ENCODE measurements at places on chromosomes 13 and 19.
A peak's percentile ranks its signal among the peaks of the same experiment; 100 is the strongest.

GRCh38 chr13:114063545-114064449 lies 68.6 kb downstream of the RASA3 start:
- peak; percentile 25 for DNase-seq

DNA sequence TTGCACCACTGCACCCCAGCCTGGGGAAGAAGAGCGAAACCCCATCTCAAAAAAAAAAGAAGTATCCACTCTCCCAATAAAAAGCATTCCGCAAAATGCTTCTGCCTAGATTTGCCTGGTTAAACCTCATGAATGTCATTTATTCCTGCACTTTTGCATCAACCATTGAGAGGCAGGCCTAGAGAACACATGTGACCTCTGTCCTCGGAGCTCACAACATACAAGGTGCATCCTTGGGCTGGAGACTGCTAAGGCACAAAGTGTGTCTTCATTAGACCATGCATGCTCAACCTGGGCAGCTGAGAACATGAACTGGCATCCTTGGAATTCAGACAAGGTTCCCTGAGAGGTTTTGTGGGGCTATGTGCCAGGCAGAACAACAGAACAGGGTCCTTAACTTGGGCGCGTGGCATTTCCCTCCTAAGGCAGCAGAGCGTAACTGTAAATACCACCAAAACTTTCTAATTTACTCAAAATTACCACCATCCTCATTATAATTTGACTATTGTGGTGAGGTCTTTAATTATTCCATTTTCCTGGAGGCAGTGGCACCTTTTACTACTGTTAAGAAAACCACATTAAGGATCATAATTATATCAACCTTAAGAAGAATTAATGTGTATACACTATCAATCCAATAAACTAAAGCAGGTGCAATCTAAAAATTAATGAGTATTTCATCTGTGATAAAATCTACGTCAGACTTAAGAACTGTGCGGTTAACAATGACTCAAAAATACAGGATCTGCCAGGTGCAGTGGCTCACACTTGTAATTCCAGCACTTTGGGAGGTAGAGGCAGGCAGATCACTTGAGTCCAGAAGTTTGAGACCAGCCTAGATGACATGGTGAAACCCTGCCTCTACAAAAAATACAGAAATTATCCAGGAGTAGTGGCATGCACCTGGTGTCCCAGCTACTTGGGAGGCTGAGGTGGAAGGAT lies 13.8 kb downstream of the RCBTB1 start:
- no peak for DNase-seq

DNA sequence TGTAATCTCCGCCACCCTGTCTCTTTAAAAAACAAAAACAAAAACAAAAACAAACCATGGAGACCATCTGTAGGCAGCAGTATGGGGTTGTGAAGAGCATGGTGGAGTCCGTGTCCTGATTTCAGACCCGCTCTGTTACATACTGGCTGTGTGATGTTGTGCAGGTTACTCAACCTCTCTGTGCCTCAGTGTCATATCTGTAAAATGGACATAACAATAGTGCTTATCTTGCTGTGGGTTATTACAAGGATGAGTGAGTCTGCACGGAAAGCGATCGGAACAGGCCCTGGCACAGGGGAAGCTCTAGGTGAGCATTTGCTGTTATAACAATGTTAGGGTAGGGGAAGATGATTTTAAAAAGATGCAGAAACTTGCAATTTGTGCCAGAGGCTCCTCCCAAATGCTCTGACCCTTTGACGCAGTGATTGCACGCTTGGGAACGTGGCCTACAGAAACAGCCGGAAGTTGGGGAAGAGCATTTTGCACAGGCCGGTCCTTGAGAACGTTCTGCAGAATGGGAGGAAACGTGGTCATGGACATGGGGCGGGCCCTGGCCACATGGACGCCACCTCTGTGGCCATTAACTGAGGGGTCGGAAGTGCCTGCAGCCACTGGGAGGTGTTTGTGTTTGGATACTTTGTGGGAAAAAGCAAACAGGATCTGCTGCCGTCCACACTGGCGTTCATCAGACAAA lies 15.7 kb upstream of the SELENOW start:
- DNase-seq, result no peak

- DNase-seq, result no peak
Observed at GRCh38 chr19:45615795-45616703, 14.0 kb upstream of the GPR4 start.

- DNase-seq, result no peak
Observed at GRCh38 chr13:80955501-80955900, 614.6 kb upstream of the SPRY2 start.

- DNase-seq, result no peak
Observed at GRCh38 chr19:35171730-35172129, 17.2 kb downstream of the FXYD5 start.

GRCh38 chr13:31951215-31951678 lies 80.3 kb upstream of the FRY start:
- DNase-seq, result peak; percentile 70

DNA sequence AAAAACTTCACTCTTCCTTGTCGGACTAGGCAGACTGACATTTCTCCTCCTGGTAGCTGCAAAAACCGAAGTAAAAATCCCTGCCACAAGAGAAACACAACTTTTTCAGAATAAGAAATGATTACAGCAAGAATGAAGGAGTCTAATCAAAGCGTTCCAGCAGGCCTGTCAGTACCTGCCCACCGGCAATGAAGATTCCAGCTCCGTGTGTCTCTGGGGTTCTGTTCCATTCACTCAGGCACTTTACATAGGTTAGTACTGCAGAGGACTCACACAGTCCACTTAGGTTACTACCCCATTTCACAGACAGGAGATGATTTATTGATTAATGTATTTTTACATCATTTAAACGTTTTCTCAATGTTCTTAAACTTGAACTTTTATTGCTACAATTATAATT lies 275.5 kb downstream of the NHLRC3 start:
- DNase-seq, result no peak

- no peak for DNase-seq
Observed at GRCh38 chr19:17156947-17157302, 58.2 kb upstream of the USE1 start.

GRCh38 chr19:1269065-1269477 lies at the start of gene CIRBP:
TSS of gene CIRBP (plus strand) at chr19:1269332. CDS start at chr19:1270934, 1,602 bp downstream.
- peak; percentile 95 for DNase-seq

DNA sequence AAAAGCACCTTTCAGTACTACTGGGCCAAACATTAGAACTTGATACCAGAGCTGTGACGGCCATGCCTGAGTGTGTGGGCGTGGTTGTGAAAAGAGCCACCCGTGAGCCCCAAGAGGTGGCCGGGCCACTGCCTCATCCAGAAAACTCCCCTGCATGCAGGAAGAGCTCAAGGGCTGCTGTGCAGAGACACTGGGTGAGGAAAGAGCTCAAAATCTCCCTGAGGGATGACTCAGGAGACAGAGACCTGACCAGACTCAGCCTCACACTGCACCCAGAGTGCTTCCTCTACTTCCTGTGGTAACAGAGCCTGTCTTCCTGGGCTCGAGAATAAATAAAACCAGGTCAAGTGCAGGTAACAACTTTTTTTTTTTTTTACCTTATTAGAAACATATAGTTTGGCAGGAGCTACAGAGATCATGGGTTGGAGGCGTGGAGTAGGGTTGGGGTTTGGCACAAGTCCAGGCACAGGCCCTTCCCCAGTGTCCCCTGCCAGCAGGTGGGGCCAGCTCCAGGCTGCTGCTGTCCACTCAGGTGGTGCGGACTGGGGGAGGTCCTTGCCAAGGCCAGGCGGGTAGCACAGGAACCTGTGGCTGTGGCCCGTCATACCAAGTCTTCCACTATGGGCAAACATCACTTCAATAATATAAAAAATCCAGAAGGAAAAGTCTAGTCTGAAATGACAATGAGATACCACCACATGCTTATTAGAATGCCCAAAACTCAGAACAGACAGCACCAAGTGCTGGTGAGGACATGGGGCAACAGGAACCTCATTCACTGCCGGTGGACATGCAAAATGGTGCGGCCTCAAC lies 25.5 kb downstream of the ELL start:
- DNase-seq, result peak; percentile 61

- DNase-seq, result no peak
Observed at GRCh38 chr13:28564030-28564429, 69.1 kb upstream of the FLT1 start.

DNA sequence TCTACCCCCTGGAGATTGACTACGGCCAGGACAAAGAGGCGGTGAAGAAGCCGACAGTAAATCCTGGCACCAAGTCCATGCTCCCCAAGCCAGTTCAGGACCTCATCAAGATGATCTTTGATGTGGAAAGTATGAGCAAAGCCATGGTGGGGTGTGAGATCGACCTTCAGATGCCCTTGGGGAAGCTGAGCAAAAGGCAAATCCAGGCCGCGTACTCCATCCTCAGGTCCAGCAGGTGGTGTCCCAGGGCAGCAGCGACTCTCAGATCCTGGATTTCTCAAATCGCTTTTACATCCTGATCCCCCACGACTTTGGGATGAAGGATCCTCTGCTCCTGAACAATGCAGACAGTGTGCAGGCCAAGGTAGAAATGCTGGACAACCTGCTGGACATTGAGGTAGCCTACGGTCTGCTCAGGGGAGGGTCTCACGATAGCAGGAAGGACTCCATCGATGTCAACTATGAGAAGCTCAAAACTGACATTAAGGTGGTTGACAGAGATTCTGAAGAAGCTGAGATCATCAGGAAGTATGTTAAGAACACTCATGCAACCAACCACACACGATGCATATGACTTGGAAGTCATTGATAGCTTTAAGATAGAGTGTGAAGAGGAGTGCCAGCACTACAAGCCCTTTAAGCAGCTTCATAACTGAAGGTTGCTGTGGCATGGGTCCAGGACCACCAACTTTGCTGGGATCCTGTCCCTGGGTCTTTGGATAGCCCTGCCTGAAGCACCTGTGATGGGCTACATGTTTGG lies 24.0 kb upstream of the ANKRD10 start:
- DNase-seq, result no peak

DNA sequence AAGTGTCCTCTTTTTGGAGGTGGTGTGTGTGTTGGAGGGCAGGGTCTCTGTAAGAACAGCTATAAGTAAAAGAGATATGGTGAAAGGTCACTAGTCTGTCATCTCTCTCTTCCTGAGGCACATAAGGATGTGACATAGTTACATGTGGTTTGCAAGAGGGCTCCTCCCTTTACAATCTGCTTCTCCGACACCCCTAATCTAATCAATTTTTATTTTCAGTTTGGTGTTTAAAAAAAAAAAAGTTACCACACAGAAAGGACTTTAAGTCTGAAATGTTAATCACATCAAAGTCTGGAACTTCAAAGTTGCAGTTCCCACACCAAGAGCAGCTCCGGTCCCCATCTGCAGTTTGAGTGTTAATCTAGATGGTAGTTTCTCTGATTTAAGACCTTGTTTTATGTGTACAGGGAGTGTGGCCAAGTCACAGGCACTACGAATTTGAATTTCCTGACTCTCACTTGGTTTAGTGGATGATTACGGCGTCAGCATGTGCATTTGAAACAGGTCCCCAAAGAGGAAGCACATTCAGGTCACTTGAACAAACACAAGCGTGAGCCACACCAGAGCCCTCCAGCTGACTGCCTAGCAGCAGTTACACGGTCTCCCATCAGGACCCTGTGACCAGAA lies 53.1 kb downstream of the FOXO1 start:
- no peak for DNase-seq

DNA sequence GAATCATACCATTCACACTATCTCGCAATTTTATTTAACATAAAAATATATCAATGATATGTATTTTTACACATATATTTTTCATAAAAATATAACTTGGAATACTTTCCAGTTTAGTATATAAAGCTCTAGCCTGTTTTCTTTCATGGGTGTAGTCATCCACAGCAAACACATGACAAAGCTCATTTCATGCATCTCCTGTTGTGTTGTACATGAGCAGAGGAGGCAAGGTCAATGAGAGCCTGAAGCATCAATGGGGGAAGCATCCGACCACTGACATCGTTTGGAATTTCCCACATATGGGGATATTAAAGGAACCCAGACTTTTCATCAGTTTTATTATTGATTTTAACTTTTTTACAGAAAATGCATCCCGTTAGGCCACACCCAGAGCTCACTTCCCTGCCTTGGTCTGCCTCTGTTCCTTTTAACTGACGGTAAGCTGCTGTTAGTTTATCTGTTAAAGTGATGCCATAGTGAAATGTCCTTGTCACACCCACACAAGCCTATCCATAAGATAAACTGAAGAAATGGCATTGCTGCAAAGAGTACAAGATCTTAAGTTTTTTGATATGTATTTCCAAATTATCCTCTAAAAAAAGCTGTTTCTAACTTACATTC lies 44.0 kb downstream of the MIPEP start:
- DNase-seq, result no peak

DNA sequence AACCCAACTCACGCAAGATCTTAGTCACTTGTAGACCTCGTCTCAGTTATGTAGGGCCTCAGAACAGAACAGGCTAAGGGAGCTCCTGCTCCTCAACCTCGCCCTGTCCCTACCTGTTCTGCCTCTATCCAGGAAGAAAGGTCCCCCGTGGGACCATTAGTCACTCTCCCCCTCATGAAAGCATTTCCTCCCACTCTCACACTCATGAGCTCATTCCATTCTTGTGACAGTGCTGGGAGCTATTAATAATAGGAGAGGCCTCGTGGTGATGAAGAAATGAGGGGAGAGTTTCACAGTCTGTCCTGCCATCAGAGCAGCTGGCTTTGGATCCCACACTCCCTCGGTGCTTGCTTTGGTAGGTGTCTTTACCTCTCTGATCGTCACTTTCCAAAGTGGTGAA lies 10.2 kb downstream of the PPP2R1A start:
- no peak for DNase-seq

- peak; percentile 14 for DNase-seq
Observed at GRCh38 chr13:106593132-106593531, 25.2 kb upstream of the ARGLU1 start.

DNA sequence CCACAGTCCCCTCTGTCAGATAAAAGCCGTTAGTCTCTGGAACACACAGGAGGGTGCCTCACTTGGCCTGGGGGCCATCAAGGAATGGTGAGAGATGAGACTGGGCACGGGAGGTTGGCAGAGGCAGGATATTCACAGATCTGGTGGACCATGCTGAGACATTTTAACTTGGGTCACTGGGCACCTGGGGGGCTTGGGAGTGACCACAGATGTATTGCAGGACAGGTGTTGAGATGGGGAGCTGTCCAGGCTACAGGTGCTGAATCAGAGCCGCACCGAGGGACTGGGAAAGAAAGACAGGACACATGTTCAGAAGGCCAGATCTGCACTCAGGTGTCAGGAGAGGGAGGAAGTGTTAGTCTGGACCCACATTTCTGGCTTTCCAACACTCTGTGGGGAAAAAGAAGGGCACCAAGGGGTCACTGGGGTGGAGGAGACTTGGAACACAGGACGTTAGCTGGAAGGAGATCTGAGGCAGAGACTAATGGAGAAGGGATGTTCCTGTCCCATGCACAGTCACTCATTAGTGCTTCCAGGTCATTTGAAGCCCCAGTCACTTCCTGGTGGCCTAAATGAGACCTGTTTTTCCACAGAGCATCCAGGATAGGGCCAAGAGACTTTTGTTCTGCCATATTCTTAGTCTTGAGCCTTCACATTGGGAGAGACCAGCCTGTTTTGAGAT lies 56.1 kb downstream of the CHST8 start:
- no peak for DNase-seq

Measured in GF-D8 (cell line).